ENCODE measurements at places on chromosomes 1 and 21.

DNA sequence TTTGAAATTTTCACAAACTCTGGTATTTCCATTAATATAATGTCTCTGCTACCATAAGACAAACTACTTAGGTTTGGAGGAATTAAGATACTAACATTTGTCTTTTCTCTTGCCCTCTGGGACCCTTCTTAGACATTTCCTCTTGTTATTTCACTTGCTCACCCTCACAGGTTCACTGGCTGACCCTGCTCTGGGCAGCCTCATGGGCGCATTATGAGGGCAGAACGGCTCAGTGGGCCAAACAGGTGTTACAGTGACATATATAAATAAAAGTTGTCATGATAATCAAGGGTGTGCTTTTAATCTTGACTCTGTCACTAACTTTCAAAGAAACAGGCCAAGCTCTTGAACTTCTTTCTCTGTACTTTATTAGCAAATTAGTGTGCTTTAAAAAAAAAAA lies 46.5 kb downstream of the ZNHIT6 start:
- DNase-seq: no peak

DNA sequence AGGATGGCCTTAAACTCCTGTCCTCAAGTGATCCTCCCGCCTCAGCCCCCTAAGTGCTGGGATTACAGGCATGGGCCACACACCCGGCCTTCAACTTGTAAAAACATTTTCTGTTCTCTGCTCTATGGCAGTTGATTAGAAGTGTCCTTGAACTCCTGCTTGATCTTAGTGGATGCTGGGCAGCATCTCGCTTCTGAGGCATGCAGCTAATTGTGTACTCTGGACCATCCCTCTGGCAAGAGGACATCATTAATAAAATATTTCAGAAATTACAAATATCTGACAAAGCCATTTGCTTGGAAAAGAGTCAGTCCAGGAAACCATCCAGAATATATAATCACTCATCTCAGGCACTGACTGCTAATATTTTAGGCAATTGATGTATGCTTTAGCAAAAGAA lies 8.1 kb downstream of the NGF start:
- DNase-seq: no peak

GRCh38 chr21:26842974-26843932 lies 2.0 kb downstream of the ADAMTS1 start:
- no peak for DNase-seq

DNA sequence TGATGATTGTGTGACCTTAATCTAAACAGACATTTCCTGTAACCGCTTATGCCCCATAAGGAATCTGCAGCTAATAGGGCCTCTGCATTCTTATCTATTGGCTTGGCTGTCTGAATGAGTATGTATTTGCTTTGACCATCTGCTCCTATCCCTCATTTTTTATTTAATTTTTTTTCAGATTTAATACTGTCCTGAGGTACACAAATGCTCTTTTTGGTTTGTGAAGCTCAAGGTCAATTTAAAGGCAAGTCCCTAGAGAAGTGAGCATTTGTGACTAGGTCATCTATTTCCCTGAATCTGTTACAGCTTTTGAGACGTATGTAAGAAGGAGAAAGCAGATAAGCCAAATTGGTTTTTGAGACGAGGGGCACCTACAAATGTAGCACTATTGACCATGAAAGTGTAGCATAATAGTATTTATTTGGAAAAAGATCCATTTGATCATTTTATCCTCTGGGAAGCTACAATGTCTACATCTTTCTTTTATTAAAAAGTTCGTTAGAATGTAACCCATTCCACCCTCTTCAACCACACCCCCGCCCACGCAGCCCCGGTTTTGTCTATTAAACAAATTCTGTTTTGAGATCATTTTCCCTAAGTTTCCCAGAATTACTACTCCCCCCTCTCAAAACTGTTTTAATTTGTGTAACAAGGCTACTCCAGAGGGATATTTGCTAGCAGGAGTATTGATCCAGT lies 69.2 kb upstream of the HSPA13 start:
- no peak for DNase-seq

DNA sequence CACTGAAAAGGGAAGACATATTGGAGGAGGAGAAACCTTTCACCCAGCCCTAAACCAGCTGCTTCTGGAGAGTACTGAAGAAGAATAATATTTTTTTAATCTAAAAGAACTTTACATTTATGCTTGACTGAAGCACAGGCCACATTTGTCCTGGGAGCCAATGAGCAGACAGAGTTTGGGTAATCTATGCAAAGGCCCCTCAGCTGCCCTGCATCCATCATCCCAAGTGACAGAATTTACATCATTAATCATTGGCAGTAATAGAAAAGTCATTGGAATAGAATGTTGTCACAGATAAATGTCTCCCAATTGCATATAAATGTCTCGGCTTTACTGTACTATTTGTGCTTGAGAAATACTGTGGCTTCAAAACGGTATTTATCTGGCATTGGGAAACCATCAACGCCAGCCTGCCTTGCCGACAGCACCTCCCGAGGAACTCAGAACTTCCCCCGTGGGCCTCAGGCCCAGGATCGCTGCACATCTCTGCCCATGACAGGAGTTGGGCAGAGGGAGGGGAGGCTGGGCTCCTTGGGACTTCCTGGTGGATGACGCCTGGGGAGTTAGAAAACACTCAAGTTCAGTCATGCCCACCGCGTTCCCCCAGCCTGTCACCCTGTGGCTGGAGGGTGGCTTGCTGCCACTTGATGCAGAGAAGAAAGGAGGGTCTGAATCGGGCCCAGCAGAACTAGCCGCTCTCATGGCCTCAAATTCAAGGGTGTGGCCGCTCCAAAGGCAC lies 133.1 kb downstream of the CAMTA1 start:
- DNase-seq: no peak

- no peak for DNase-seq
Observed at GRCh38 chr1:83641206-83641658, 357.7 kb downstream of the TTLL7 start.

DNA sequence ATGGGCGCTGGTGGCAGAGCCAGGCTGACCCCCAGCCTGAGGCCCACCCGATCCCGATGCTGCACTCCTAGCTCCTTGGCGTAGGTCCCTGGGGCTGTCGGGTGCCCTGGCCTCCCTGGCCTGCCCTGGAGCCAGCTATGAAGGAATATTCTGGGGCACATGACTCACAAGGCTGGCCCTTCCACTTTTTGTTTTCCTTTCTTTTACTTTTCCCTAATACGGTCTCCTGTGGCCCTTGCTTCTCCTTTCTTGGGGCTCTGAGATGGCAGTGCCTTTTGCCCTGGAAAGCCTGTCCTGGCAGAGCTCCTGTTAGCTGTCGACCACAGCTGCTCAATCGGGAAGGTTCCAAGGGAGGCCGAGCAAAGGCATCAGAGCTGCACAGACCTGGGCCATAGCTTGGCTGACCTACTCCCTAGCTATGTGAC lies 22.1 kb downstream of the ARHGEF10L start:
- no peak for DNase-seq

- DNase-seq: no peak
Observed at GRCh38 chr1:23408797-23409290, 15.7 kb downstream of the TCEA3 start.

GRCh38 chr1:5660141-5660935 lies 331.9 kb downstream of the NPHP4 start:
- DNase-seq: no peak

DNA sequence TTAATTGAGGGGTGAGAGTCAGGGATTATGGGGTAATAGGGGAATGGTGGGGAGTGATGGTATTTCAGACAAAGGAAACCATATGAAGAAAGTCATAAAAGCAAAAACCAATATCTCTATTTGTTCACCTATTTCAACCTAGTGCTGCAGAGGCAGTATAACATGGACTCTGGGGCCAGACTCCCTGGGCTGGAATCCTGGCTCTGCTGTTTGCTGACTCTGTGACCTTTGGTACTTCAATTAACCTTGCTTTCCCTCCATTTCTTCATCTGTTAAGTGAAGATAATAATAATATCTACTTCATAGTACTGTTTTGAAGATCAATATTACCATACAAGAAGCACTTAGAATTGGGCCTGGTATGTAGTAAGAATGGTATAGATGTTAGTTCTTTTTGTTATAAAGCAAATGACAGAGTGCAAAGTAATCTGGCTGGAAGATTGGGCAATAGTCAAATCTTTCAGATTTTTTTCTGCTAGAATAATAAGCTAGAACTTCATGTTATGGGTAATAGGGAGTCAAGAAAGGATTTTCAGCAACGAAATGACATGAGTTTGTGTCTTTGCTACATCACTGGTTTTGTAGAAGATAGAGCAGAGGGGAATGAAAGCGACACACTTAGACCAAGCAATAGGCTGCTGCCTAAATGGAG lies 9.0 kb downstream of the EPHX4 start:
- DNase-seq: no peak

DNA sequence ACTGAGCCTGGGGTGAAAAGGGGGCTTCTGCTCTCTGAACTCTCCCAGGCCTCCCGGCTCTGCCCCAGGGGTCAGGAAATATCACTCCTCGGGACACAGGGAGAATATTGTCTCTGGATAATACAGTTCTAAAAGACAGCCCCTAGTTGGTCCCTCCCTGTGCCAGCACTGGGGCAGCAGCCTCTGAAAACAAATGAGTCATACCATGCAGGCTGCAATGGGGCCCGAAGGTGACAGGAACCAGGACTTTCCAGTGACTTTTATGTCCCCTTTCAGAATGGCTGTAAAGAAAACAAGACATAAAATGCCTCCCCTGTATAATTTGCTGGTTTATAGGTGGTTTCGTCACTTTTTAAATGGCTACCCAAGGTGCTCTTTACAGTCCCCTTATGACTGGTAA lies 360.0 kb downstream of the NPHP4 start:
- DNase-seq: no peak

DNA sequence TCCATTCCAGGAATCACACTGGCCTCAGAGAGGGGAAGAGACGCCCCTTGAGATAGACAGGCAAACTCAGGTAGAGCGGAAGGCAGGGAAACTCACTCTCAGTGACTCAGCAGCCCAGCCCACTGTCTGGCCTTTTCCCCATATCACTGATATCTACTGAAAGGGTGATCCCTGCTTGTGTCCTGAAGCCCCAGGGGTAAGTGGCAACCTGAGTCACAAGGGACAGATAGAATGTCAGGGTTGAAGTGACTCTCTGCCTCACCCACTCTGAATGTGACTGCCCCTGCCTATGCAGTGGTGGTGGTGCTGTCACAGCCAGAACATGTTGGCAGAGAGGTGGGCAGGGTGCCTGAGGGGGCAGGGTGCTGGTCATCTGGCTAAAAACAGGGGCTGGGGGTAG lies 157.5 kb upstream of the FGGY start:
- no peak for DNase-seq

DNA sequence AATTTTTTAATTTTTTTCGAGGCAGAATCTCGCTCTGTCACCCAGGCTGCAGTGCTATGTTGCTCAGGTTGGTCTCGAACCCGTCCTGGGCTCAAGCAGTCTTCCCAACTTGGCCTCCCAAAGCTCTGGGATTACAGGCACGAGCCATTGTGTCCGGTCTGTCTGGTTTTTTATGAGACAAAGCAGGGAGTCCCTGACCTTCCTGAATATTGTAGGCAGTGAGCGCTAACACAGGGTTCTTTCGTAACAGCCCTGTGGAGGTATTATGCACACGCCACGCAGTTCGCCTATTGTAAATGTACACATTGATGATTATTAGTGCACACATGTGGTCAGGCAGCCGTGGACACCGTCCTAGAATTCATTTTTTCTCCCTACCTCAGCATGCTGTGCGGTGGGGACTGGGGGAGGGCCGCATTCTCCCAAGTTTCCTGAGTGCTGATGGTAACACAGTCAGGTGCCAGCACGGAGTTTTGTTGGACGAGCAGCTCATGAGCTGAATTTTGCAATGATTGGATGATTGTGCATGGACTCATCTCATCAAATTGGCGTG lies 19.6 kb downstream of the SPSB1 start:
- DNase-seq: no peak

DNA sequence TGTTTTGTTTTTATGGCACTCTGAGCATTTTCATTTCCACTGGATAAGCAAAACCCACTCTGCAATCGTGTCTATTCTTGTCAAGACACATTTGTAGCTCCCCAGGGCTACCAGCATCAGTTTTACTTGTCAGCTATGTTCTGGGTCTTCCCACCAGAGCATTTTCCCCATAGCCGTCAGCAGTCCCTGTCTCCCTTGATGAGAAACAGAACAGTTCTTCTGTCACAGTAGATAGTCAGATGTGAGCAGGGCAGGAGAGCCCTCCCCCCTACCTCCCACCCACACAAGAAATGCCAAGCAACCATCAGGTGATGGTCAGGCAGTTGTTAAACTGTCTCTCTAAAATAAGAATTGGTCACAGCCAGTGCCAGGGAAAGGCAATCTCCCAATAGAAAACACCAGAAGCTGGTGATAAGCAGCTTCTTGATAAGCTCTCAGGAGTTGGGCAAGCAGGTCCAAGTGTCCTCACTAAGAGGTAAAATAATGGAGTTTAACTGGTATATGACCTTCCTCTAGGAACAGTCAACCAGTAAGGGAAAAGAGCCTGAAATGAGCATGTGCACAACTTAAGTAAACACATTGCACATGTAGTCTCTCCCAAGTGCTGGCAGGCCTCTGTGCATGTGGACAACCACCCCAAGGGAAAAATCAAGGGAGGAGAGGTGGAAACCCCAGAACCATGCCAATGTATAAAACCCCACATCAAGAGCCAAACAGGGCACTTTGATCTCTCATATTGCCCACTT lies 208.2 kb downstream of the S1PR1 start:
- no peak for DNase-seq

- DNase-seq: no peak
Observed at GRCh38 chr1:221897321-221897721, 155.4 kb upstream of the DUSP10 start.

GRCh38 chr1:82562448-82562847 lies 761.7 kb downstream of the ADGRL2 start:
- no peak for DNase-seq

- no peak for DNase-seq
Observed at GRCh38 chr1:113242481-113242880, 147.8 kb upstream of the MAGI3 start.

- DNase-seq: no peak
Observed at GRCh38 chr1:36776256-36776655, 258.1 kb downstream of the GRIK3 start.

DNA sequence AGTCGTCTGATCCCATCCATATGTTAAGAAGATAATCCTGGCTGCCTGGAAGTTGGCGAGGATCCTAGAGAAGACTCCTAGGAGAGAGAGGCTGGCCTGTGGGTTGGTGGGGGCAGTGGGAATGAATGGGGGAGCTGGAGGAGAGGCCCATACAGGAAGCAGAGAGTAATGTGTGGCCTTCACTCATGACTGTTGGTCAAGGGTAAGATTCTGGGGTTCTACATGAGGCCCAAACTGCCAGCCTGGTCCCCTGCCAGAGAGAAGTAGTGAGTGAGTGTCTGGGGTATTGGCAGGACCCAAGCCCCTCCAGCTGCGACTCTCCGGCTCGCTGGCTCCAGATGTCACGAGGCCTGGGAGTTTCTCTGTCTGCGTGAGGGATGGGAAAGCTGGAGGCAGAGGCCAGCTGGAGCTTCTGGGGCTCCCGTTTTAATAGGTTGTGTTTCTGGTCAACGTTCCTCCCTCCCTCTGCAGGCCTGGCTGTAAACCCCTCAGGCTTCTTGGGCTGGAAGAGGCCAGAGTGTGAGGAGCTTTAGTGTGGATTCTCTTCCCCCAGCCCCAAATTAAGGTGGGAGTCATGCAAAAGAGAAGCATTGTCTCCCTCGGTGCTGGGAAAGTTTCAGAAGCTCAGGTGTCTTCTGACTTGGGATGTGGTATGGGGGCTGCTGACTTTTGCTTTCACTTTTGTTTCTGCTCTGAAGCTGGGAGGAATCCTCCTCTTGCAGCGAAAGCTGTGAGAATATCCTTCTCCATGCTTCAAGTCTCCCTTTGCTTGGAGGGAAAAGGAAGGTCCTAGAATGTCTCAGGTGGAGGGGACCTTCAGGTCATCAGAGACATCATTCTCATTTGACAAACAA lies 2.6 kb downstream of the TMEM51 start:
- no peak for DNase-seq

Data from stimulated activated CD8-positive, alpha-beta memory T cell treated with anti-CD3 and anti-CD28 coated beads, Interleukin-7, amount 100 ng/mL, for 4 hours (primary cell).